ENCODE measurements at places on chromosomes 16 and 17.
A peak's percentile ranks its signal among the peaks of the same experiment; 100 is the strongest.

- H3K27me3 ChIP-seq = no peaks in the 10 kb centered on the region
- peaks cover 15% of the 10 kb centered on the region for H3K4me1 ChIP-seq
- H3K27ac ChIP-seq = no peak overlapping the region
- DNase-seq = no peak
Measured at GRCh38 chr16:74657870-74658642, 8.6 kb downstream of the RFWD3 start.

DNA sequence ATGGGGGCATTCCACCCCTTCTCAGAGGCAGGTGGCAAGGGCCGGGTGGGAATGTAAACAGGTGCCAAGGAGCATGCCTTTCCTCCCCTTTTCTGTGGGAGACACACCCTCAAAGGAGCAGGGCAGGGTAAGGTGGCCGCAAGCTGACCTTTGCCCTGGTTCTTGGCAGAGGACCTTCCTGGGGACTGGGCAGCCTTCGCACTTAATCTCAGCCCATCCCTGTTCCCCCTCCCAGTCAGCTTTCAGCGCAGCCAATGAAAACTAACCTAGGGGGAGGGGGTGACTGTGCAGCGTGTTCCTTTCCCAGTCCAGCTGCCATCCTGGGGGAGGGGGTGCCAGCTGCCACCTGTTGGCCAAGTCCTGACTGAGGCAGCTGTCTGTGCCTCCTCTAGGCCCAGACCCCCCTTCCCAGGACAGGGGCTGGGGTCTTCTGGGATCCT is 2.8 kb downstream of the TRAF4 start:
- H3K27ac ChIP-seq = peak overlapping the region; percentile 95
- no peak for DNase-seq
- peaks cover 45% of the 10 kb centered on the region for H3K4me1 ChIP-seq
- peaks cover 30% of the 10 kb centered on the region for H3K36me3 ChIP-seq
- peak overlapping the region; percentile 92 for H3K4me3 ChIP-seq

GRCh38 chr17:48724251-48725003 is 1.4 kb downstream of the PRAC2 start:
- H3K27ac ChIP-seq = no peak overlapping the region
- H3K27me3 ChIP-seq = peaks cover 34% of the 10 kb centered on the region
- H3K4me3 ChIP-seq = no peak overlapping the region

DNA sequence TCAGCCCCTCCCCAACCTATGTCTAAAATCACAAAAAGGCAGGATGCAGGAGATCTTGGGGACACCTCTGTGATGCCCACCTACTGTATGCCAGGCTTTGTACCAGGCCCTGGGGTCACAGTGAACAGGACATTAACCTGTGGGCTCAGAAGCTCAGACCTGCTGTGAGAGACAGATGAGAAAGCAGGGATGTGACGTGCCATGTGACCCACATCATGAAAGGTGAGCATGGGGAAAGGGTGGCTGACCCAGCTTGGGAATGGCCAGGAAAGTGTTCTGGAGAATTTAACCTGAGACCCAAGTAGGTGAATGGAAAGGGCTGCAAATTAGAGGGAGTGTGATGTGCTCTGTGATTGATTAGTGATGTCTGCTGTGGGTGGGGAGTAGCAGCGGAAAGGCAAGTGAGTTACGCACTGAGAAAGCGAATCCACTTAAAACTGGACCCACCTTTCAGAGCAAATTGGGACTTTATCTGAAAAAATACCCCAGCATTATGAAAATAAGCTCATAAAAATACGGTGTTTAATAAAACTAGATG is 132.2 kb downstream of the IRF8 start:
- no peaks in the 10 kb centered on the region for H3K4me1 ChIP-seq
- DNase-seq = no peak
- peaks cover 3% of the 10 kb centered on the region for H3K27me3 ChIP-seq
- no peak overlapping the region for H3K4me3 ChIP-seq
- no peak overlapping the region for H3K27ac ChIP-seq

- no peaks in the 10 kb centered on the region for H3K4me1 ChIP-seq
- no peaks in the 10 kb centered on the region for H3K27me3 ChIP-seq
- no peak overlapping the region for H3K4me3 ChIP-seq
- no peaks in the 10 kb centered on the region for H3K36me3 ChIP-seq
- no peak overlapping the region for H3K27ac ChIP-seq
Measured at GRCh38 chr17:65385726-65386125, 175.7 kb downstream of the AXIN2 start.

- no peak overlapping the region for H3K4me3 ChIP-seq
- peaks cover 5% of the 10 kb centered on the region for H3K27me3 ChIP-seq
- H3K27ac ChIP-seq = no peak overlapping the region
Measured at GRCh38 chr17:5719976-5720375, 135.7 kb upstream of the NLRP1 start.

DNA sequence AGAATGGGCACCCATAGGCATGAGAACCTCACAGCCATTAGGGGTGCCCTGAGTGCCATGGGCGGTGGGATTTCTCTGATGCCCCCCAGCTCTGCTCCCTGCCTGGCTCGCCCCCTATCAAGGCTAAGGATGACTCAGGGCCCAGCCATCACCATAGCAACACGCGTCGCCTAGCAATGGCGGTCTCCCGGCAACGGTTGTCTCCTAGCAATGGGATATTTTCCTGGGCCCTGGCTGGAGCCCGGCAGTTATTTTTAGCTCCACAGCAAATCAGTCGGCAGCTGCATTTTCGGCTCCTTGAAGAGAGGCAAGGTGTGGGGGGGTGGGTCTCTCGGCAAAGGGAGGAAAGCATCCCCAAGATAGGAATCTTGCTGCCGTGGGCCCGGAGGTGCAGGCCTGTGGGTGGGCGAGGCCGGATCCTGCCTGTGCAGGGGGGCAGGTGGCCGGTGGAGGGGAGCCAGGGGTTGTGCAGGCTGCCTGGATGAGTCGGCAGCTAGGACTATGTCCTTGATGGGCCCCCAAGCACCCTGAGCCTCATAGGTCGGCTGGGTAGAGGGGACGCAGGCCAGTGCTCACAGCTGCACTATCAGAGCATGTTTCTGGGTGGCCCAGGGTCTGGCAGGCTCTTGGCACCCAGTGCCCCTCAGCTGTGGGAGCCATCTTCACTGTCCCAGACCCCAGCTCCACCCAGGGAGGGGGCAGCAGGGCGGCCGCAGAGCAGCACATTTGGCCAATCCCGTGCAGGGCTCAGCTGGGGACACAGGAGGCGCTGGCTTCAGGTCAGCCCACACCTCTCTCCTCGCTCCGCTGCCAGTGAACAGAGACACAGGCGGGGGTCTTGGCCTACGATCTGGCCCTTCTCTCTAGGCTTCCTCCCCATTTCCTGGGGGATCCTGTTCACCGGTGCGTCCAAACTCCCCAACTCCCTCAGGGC is 4.2 kb upstream of the FBXL16 start:
- DNase-seq = no peak
- H3K27ac ChIP-seq = no peak overlapping the region
- no peaks in the 10 kb centered on the region for H3K36me3 ChIP-seq
- H3K27me3 ChIP-seq = no peaks in the 10 kb centered on the region
- H3K4me3 ChIP-seq = no peak overlapping the region
- no peaks in the 10 kb centered on the region for H3K4me1 ChIP-seq

- H3K4me3 ChIP-seq = peak overlapping the region; percentile 92
- peaks cover 8% of the 10 kb centered on the region for H3K4me1 ChIP-seq
- DNase-seq = no peak
- no peaks in the 10 kb centered on the region for H3K27me3 ChIP-seq
- H3K36me3 ChIP-seq = peaks cover 2% of the 10 kb centered on the region
- H3K27ac ChIP-seq = peak overlapping the region; percentile 100
Measured at GRCh38 chr17:51261024-51261963, 948 bp downstream of the UTP18 start.

GRCh38 chr17:21008160-21008915 is 34.5 kb downstream of the USP22 start:
- H3K27ac ChIP-seq = no peak overlapping the region
- no peak overlapping the region for H3K4me3 ChIP-seq
- H3K27me3 ChIP-seq = no peaks in the 10 kb centered on the region
- peaks cover 58% of the 10 kb centered on the region for H3K36me3 ChIP-seq
- no peaks in the 10 kb centered on the region for H3K4me1 ChIP-seq

DNA sequence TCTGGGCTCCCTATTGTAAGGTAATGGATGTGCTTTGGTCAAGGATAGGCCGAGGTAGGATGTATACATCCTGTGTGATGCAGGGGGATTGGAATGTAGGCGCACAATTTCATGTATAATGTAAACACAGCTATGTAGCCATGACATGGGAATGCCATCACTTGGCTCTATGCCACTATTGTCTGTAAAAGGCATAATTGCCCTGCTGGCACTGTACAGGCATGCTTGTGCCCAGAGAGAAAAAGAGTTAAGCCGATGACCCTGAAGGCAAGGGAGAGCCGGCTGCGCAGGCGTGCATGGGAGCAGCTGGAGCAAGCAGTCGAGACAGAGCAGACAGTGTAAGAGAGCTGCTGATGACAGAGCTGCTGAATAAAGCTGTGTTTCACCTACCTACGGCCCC is 212.5 kb upstream of the CPHXL start:
- H3K4me1 ChIP-seq = no peaks in the 10 kb centered on the region
- H3K36me3 ChIP-seq = no peaks in the 10 kb centered on the region
- H3K4me3 ChIP-seq = no peak overlapping the region
- no peak overlapping the region for H3K27ac ChIP-seq
- H3K27me3 ChIP-seq = no peaks in the 10 kb centered on the region

DNA sequence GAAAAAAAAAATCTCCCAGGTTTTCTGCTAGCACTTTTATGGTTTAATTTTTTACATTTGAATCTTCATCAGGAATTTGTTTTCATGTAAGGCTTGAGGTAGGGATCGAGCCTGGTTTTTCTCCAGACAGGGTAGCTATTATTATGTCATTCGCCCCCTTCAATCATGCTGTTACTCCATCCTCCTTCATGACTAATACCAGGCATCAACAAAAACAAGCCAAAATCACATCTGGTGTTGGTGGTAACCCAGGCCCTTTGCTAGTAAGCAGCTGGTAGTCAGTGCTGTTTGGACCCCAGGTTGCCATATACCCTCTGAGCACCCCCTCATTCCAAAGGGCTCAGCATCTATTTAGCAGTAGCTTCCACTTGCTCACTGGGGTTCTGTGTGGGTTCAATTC is 29.5 kb downstream of the DRC3 start:
- no peak overlapping the region for H3K27ac ChIP-seq
- H3K4me3 ChIP-seq = no peak overlapping the region
- no peaks in the 10 kb centered on the region for H3K4me1 ChIP-seq

DNA sequence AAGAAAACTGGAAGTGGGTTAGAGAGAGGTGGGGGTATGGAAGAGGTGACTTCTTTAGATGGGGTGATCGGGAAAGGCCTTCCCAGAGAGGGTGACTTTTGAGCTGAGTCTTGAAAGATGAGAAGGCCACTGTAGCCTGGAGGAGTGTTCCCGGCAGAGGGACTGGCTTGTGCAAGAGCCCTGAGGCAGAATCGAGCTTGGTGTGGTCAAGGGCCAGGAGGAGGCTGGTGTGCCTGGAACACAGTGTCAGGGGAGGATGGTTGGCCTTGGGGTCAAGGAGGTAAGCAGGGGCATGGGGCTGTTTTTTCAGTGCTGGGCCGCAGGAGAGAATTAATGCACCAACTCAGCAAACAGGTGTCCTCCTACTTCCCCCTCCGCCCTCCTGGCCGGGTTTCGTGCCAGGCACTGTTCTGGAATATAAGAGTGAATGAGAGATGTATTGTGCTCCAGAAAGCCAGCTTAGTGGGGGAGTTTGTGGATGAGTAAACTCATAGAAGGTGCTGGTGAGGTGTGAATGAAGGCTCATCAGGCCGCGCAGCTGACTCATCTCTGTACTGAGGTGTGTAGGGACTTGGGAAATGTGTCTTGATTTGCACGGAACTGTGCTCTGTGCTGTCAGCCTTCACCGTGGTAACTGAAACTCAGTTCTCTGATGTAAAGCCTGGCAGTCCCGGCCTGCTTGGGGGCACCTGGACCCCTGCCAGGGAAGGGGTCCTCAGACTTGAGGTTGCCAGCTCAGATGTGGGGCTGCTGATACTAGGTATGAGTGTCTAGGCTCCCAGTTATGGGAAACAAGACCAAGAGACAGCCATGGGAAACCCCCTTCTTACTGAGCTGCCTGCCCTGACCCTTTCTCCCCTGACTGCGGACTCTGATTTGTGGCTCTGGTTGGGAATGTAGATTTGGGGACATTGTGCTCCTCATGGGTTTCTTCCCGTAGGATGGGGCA is 15.3 kb downstream of the KSR1 start:
- peak overlapping the region; percentile 98 for H3K27ac ChIP-seq
- no peaks in the 10 kb centered on the region for H3K27me3 ChIP-seq
- H3K4me3 ChIP-seq = no peak overlapping the region
- peak; percentile 97 for DNase-seq
- H3K36me3 ChIP-seq = no peaks in the 10 kb centered on the region

GRCh38 chr17:57256708-57257112 is 387 bp downstream of the MSI2 start:
- H3K4me3 ChIP-seq = peak overlapping the region; percentile 95
- no peaks in the 10 kb centered on the region for H3K27me3 ChIP-seq
- no peaks in the 10 kb centered on the region for H3K36me3 ChIP-seq

DNA sequence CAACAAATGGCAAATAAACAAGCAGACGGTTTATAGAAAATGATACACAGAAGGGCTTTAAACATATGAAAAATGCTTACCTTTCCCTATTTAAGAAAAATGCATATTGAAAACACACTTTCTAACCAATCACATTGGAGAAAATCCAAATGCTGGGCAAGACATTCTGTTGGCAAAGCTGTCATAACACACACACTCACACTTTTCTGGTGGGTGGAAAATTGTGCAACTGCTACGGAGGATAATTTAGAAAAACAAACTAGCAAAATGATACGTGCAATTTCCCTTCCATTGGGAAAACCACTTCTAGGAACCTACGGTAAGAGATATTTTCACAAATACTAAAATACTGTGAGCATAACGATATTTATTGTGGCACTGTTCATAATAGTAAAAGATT is 9.8 kb upstream of the MYH3 start:
- DNase-seq = no peak
- no peaks in the 10 kb centered on the region for H3K36me3 ChIP-seq
- H3K27ac ChIP-seq = no peak overlapping the region
- no peaks in the 10 kb centered on the region for H3K27me3 ChIP-seq
- H3K4me3 ChIP-seq = no peak overlapping the region

GRCh38 chr17:28719021-28719433 is 758 bp upstream of the RPL23A start:
- DNase-seq = no peak
- H3K4me3 ChIP-seq = peak overlapping the region; percentile 54
- no peaks in the 10 kb centered on the region for H3K27me3 ChIP-seq

- no peak overlapping the region for H3K27ac ChIP-seq
- no peaks in the 10 kb centered on the region for H3K36me3 ChIP-seq
- no peak overlapping the region for H3K4me3 ChIP-seq
- no peak for DNase-seq
- H3K27me3 ChIP-seq = no peaks in the 10 kb centered on the region
Measured at GRCh38 chr16:85047867-85048455, 20.4 kb downstream of the KIAA0513 start.

- peak overlapping the region; percentile 71 for H3K27ac ChIP-seq
- H3K4me3 ChIP-seq = peak overlapping the region; percentile 88
- peaks cover 40% of the 10 kb centered on the region for H3K4me1 ChIP-seq
- peaks cover 4% of the 10 kb centered on the region for H3K36me3 ChIP-seq
- H3K27me3 ChIP-seq = no peaks in the 10 kb centered on the region
- no peak for DNase-seq
Measured at GRCh38 chr16:70437017-70437581, 1.8 kb downstream of the ST3GAL2 start.

GRCh38 chr17:75765981-75766380 is 989 bp upstream of the GALK1 start:
- no peak for DNase-seq
- H3K4me1 ChIP-seq = peaks cover 12% of the 10 kb centered on the region
- no peaks in the 10 kb centered on the region for H3K36me3 ChIP-seq
- no peaks in the 10 kb centered on the region for H3K27me3 ChIP-seq
- H3K27ac ChIP-seq = no peak overlapping the region

Data from GM12878 (cell line).